ENCODE measurements at places on chromosomes 2 and 18.

GRCh38 chr2:31138037-31138962 lies at the start of gene GALNT14:
TSS of gene GALNT14 (minus strand) at chr2:31138440. CDS start at chr2:31138086, 354 bp downstream.
- DNase-seq, result peak; percentile 76

DNA sequence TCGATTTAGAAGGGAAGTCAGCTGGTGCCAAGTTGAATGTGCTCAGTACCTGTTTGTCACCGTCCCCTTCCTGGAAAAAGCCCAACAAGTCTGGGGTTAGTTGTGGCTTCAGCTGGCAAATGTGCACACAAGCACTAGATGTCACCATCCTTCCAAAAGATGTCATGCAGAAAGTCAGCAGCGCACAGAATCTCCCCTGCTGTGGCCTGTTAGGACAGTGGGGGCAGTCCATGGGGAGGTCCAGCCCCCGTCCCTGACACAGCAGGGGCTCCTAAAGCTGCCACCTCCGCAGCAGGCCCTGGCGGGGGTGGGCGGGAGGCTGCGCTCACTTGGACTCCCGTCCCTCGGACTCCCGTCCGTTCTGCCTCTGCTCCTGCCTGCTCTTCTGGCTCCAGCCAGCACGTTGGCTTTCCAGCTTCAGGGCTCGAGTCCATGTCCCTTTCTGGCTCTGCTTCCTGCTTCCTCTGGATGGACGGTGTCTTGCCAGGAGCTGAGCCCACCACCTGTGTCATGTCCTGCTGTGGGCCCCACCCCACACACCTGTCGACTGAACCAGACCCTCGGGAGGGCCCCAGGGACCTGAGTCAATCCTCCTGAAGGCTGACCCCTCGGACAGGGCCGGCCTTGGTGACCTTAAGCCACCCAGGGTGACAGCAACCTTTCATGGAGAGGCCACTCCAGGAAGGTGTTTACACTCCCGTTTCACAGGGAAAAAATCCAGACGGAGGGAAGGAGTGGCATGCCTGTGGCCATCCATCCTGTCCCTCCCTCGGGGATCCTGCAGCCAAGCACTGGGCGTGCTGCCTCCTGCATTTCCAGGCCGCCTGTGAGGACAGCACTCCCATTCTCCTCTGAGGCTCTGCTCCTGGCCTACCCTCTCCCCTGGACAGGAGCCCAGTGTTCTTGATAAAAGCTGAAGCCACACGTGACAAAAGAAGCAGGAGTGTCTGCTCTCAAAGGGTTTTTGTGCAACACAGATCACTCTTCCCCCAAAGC lies 8.5 kb downstream of the RAB17 start:
- peak; percentile 72 for DNase-seq

GRCh38 chr2:68935471-68935870 lies 17.2 kb downstream of the GKN2 start:
- no peak for DNase-seq

- no peak for DNase-seq
Measured at GRCh38 chr2:137992039-137992646, 27.9 kb downstream of the HNMT start.

GRCh38 chr2:61356261-61356957 lies 114.5 kb downstream of the USP34 start:
- no peak for DNase-seq

DNA sequence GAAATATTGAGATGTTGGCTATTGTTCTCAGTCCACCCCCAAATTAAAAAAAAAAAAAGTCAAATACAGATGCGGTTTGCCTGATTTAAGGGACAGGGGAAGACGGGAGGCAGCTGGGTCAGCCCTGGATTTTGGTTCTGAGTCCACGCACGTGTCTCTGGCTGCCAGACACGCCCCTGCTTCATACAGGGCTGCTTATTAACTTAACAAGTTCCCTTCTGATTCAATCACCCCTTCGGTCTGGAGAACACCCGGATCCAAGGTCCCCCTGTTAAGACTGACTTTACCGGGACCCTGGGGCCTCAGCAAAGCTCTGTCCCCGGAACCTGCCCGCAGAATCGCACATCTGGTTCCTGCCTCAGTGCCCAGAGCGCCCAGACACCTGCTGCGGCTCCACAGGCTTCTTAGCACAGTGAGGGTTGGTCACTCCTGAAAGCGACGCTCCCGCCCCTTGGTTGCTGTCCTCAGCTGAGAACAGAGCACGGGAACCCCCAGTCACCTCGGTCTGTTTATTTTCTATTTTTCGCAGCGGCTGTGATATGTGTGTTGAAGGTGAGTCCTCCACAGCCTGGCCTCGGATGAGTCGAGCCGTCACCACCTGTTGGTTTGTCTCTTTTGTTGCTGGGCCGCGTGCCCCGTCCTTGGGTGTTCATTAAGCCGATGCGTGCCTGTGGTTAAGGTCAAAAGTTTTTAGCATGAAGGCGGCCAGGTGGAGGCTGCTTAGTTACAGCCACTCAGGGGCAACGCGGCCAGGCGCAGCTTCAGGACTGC lies 57.2 kb downstream of the RTP5 start:
- no peak for DNase-seq

- no peak for DNase-seq
Measured at GRCh38 chr2:217250013-217250524, 390.2 kb upstream of the TNP1 start.

- peak; percentile 33 for DNase-seq
Measured at GRCh38 chr2:239826786-239827522, 198.2 kb downstream of the NDUFA10 start.

GRCh38 chr18:376311-376710 lies 108.5 kb upstream of the THOC1 start:
- no peak for DNase-seq

GRCh38 chr2:239756790-239757760 lies 268.1 kb downstream of the NDUFA10 start:
- no peak for DNase-seq

DNA sequence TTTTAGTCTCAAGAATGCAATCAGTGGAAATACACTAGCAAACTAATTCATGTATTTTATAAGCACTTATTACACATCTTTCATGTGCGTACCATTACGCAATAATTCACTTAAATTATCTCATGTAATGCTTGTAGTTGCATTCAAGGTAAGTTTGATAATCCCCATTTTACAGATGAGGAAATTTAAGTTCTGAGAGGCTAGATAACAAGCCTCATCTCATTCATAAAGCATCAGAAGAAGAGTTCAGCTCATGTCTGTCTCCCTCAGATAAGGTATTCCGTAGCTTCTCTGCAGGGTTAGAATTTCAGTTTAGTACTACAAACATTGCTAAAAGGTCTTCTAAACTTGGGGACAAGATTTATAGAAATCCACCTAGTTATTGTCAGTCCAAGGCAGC lies 47.8 kb downstream of the HNMT start:
- no peak for DNase-seq
